ENCODE measurements at places on chromosomes 16 and 17.
A peak's percentile ranks its signal among the peaks of the same experiment; 100 is the strongest.

GRCh38 chr16:84883301-84883700, 63.5 kb downstream of the CRISPLD2 start:
- DNase-seq: no peak

DNA sequence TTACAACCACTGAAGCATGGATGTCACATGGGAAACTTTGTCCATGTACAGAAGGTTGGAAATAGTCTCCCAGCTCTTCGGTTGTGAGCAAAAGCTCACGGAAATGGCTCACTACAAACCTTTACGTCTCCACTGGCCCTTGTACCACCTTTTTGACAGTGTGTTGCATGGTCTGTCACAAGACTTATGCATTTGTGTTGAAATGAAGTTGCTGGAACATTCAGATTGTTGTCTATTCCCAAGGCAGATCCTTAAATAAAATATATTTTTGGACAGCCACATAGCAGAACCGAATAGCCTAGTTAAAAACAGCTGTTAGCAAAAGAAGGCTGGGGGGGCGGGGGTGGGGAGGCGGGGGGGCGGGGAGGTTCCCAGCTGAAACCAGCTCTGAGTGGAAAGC, 39.2 kb downstream of the KNOP1 start:
- DNase-seq: no peak

DNA sequence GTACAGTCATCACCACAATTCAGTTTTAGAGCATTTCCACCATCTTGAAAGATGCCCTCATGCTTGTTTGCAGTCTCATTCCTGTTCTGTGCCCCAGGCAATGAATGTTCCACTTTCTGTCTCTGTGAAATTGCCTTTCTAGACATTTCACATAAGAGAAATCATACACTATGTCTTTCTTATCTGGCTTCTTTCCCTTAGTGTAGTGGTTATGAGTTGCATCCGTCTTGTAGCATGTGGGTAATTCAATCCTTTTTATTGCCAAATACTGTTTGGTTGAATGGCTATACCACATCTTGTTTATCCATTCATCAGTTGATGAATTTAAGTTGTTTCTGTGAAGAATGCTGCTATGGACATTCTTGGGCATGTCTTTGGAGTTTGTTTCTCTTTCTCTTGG, 132.5 kb upstream of the PLCG2 start:
- DNase-seq: no peak

- no peak for DNase-seq
These were observed 23.5 kb downstream of the PLCD3 start for GRCh38 chr17:45108595-45109521.

DNA sequence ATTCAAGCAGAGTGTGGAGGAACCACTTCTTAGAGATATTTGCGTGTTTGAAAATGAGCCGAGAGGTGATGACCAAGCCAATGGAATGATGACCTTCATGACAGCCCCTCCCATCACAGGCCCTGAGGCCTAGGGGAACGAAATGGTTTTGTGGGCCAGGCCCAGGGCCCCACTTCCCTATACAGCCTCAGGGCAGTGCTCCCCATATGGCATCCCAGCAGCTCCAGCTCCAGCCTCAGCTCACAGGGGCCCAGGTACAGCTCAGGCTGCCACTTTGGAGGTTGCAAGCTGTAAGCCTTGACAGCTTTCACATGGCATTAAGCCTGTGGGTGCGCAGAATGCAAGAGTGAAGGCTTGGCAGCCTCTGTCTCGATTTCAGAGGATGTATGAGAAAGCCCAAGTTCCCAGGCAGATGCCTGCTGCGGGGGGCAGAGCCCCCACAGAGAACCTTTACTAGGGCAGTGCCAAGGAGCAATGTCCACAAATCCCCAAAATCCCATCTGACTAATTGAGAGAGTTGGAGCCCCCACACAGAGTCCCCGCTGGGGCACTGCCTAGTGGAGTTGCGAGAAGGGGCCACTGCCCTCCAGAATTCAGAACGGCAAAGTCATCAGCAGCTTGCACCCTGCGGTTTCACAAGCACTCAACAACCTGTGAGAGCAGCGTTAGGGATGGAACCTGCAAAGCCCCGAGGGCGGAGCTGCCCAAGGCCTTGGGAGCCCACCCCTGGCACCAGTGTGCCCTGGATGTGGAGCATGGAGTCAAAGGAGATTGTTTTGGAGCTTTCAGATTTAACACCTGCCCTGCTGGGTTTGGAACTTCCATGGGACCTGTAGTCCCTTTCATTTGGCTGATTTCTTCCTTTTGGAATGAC, 21.2 kb downstream of the CHMP6 start:
- DNase-seq: no peak

- DNase-seq: no peak
These were observed 36.4 kb upstream of the CCDC182 start for GRCh38 chr17:57781386-57782061.

GRCh38 chr16:27465483-27465879, 63.5 kb downstream of the IL21R start:
- no peak for DNase-seq

GRCh38 chr16:3046641-3047386, 453 bp downstream of the MMP25 start:
- no peak for DNase-seq

DNA sequence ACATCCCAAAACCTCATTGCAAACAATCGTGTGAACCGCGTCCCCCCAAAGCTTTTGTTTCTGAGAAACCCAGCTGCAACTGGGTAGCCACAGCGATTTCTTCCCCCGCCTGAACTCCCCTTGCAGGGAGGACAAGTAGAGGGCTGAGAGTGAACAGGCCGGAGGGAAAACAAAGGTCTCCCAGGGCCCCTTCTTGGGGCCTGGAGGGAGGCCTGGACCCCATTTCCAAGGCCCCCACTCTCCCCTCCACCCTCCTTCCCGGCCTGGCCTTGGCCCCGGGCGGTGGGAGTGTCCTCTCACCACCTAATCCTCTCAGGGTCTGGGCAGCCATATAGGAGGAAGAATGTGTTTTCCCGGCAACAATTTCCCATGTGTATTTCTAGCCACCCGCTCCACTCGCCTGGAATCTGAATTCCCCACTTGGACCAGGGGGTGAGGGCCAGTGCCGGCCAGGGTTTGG, 2.6 kb downstream of the GLIS2 start:
- DNase-seq: no peak

- no peak for DNase-seq
These were observed 10.0 kb upstream of the CD300LD start for GRCh38 chr17:74601944-74602572.

DNA sequence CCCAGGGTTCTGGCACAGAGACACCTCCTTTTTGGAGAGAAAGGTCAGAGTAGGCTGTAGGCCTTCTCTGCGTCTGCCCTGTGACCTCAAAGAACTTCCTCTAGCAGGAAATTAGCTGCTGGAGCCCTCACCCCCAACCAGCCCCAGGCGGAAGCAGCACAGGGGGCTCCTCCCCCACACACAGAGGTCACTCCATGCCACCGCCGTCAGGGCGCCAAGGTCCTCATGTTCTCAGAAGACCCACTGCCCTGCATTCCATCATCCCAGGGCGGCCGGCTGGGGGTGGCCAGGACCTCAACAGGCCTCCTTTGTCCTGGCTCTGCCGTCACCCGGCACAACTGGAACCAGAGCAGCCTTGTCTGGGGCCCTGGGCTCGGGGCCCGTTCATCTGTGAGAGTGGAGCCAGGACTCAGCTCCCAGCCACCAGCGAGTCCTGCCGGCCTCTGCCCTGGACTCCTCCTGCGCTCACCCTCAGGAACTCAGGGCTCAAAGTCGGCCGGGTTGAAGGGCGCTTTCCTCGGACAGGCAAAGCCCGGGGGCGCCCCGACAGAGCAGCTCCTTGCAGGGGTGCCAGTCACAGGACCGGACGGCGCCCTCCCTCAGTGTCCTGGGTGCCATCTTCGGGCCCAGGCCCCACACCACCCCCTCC, 1.2 kb downstream of the TMC6 start:
- peak; percentile 69 for DNase-seq

GRCh38 chr17:62871291-62871690, 63.2 kb upstream of the MARCHF10 start:
- no peak for DNase-seq

- no peak for DNase-seq
These were observed 30.5 kb downstream of the PIK3R6 start for GRCh38 chr17:8836821-8837562.

- no peak for DNase-seq
These were observed 5.4 kb upstream of the TNS4 start for GRCh38 chr17:40506786-40507185.

- no peak for DNase-seq
These were observed 410.8 kb downstream of the CDH11 start for GRCh38 chr16:64711026-64711425.

DNA sequence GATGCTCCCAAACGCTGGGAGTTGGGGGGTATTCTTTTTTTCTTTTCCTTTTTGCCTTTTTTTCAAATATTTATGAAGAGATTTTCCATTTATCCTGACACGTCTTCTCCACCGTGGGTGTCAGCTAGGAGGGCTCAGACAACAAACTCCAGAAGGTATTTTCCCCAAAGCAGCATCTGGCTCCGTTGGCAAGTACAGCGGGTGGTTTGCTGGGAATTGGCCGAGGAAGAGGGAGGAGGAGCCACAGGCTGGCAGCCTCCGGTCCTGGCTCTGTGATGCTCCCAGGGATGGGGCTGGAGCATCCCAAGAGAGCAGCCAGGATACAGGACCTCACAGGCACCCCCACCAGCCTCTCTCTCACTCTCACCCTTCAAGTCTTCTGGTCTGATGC, 10.9 kb upstream of the CACNG4 start:
- no peak for DNase-seq

DNA sequence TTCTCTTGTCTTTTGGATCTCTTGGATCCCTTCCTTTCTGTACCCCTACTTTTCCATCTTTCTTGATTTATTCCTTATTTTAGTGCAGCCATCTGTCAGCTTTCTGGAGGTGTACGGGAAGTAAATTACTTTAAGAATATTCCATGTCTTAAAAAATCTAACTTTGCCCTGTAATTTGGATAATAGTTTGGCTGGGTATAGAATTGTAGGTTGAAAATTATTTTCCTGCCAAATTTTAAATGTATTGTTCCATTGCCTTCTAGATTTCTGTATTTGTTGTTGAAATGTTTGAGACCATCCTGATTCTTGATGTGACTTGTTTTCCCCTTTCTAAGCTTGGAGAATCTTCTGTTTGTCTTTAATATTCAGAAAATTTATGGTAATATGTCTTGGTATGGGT, 2.1 kb downstream of the DDX19B start:
- DNase-seq: no peak

DNA sequence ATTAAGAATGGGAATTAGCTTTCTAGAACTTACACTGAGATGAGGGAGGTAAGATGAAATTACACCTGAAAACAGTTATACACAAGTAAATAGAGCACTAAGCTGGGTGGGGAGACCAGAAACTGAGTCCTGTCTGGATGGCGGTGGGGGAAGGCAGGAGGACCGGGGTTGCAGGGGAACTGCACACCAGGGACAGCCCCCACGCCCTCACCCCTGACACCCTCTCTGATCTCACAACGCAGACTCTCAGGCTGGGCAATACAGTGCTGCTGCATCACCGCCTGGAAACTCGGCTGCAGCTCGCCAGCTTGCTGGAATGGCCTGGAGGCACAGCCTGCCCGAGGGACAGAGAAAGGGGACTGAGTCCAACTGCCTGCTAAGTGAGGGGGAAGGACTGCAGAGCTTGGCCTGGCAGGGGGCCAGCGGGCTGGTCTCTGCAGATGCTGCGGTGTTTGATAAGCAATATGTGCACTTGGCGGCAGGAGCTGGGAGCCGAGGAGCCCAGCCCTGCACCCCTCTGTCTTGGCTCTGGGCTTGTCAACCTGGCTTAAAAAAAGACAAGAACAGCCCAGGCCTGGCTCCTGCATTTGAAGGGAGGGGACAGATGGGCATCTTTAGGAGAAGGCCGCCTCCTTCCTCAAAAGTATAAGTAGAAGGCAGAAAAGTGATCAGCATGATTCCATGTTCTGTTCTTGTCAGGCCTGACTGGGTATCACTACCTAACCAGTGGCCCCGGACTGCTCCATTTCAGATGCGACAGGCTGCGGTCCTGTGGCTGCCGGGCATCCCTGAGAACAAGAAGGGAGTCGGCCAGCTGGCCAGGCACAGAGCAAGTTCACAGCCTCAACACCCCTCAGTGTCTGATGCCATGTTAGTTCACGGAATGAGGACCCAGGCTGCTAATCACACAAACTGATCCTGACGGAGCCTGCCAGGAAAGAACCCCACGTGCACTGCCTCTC, 30.2 kb downstream of the SPHK1 start:
- no peak for DNase-seq

DNA sequence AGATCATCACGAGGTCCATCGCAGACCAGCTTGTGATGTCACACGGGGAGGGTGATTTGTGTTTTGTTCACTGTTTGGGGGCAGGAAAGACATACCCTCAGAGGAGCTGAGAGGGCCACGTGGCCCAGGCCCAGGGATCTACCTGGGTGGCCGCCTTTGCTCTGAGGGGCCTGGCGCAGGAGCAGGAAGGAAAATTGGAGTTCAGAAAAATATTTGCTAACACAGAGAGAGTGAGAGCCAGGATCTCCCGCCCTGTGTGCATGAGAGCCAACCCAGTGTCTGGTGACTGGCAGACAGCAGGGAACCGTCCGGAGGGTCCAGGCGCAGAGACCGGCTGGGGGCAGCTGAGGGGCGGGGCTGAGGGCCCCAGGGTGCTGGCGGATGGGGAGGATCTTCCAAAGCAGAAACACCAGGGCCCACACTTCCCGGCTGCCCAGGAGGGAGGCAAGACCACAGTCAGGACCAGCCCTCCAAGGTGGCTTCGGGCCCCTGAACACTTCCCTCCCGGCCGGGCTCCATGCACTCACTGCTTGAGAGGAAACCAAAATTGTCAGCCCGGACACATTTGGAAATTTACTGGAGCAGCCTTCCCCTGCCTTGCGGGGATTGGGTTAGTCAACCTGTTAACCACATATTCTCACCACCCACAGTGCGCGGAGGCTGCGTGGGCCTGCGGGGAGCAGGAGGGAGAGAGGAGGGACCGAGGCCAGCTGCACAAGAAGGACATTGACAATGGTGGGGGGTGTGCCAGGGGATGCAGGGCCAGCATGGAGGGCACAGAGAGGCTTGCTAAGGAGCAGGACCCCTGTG, 52.6 kb downstream of the RBFOX3 start:
- no peak for DNase-seq

- no peak for DNase-seq
These were observed 29.3 kb upstream of the TNFRSF13B start for GRCh38 chr17:17001076-17001777.

DNA sequence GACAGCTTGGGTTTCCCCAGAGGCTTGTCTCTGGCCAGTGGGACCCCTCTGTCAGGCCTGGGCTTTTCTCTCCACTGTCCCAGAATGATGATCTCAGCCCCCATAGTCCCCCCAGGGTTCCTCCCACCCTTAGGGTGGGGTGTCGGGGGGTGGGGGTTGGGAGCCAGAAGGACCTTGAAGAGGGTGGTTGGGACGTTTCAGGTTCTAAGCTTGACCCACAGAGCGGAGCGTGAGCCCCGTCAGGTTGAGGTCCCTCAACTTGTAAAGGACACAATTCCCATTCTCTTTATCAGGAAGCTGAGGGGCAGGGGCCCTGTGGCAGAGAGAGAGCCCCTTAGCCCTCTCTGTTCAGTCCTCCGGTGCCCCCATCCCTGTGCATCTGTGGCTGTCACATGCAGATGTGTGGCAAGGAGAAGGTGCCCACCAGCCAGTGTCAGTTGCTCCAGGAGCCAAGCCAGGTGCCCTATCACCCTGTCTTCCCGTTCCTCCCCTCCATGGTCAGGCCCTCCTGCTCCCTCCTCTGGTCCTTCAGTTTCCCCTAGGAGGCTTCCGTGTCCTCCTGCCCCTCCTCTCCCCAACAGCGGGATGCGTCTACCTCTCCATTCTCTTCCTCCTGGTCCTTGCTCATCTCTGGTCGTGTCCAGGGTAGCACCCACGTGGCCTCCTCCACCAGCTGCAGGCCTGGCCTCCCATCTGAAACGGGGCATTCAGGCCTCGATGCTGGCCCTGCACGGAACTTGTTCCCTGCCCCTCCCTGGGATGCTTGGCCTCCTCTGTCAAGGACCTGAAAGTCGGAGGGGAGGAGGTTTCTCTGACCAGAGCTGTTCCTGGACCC, 1.5 kb upstream of the NTN3 start:
- no peak for DNase-seq

GRCh38 chr16:11956558-11956957, 8.5 kb upstream of the TNFRSF17 start:
- no peak for DNase-seq
